GM04504 (cell line): ENCODE measurements at places on chromosomes 7 and 10.

DNA sequence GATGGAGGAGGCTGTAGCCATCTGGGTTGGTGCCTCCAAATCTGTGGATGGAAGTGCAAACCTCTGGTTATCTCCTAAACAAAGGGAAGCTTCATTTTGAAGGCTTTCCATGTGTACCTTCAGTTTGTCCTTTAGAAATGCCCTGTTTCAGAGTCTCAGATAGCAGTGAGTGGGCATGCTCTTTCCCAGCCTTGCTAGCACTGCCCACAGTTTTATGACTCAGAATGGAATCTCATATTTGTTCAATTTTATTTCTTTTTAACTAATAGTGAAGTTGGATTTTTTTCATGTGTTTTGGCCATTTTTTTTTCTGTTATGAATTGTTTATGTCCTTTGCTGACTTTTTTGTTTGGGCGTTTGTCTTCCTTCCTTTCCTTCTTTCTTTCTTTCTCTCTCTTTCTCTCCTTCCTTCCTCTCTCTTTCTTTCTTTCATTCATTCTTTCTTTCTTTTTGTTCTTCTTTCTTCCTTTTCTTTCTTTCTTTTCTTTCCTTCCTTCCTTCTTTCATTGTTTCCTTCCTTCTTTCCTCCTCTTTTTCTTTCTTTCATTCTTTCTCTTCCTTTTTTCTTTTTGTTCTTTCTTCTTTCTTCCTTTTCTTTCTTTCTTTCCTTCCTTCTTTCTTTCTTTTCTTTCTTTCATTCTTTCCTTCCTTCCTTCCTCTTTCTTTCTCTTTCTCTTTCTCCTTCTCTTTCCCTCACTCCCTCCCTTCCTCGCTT lies 25.6 kb downstream of the PRF1 start:
- DNase-seq: no peak

- no peak for DNase-seq
Observed at GRCh38 chr7:83696101-83696500, 47.2 kb upstream of the SEMA3E start.

DNA sequence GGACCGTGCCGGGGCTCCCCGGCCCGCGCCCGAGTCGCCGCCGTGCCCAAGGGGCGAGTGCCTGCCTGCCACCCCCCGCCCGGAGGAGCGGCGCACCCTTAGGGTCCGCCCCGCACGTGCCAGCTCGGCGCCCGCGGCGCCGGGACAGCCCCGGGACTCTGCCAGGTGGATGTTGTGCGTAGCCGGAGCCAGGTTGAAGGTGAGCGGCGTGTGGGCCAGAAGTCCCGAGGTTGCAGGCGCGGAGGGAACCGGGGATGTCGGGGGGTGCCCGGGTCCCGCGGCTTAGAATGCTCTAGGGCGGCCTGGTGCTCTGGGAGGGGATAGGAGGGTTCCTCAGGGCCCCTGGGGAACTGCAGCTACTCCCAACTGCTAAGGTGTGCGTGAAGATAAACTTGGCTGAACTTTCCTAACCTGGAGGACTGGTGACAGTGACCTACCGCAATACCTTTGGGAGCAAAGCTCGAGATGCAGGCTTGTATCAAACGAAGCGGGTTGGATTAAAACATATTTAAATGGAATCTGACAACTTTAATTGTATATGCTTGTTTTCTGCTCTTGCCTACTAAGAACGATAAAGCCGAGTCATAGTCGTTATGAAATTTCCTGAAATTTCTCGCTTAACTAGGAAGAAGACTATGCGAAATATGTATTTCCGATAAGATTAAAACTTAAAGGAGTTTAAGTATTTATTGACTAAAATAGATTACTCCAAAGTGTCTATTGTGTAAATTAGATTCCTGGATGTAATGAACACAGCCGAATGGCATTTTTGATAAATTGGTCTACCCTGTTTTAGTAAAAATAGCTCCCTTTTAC lies at the start of gene CUX1:
Gene CUX1 (plus strand): TSS at position 156 of the 816 bp plus-strand sequence. CDS start 14 bp downstream, at position 170.
- DNase-seq: no peak

- DNase-seq: no peak
Observed at GRCh38 chr7:92415225-92415624, 32.1 kb upstream of the GATAD1 start.

DNA sequence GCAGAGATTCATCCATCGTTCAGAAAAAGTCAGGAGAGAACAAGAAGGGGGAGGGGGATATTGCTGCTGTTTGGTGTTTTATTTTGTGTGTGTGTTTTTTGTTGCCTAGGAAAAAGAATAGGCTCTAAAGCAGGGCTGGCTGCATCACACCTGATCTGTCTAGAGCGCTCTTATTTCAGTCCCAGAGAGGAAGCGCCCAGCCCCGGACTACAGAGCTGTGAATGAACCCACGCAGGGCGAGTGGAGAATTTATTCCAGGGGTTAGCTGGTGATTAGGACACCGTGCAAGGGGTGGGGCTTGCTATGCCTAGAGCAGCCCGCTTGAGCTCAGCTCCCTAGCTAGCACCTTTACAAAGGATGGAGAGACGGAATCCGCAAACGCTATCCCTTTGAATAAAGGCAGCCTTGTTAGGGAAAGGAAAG lies 621 bp upstream of the FAM13C start:
- DNase-seq: no peak

DNA sequence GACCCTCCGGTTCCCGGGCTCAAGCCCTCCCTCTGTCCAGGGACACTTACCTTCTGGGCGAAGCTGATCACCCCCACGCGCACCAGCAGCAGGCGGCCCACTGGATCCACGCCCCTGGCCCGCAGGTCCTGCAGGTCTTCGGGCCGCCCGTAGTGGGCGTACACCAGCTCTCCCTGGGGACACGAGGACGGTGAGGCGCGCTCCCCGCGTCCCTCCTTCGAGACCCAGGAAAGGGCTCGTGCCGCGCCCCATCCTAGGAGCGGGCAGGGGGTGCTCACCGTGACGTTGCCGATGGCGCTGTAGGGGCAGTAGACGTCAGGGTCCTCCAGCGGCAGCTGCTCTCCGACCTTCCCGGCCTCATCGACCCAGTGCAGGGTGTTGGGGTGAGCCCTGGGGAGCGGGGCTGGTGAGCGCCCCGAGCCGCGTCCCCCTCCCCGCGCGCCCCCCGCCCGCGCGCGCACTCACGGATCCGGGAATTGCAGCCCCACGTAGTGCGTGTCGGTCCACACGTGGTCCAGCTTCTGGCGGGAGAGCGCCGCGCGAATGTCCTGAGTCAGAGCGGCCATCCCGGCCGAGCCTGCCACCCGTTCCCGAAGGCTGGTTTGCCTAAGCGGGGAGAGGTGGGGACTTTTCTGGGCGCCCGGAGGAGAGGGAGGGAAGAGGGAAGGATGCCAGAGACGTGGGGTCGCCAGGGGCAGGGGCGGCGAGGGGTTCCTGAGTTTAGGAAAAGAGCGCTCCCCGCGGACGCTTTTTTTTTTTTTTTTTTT lies 8.2 kb downstream of the TFR2 start:
- DNase-seq: no peak

GRCh38 chr7:120168066-120168465 lies 104.9 kb upstream of the KCND2 start:
- DNase-seq: no peak

GRCh38 chr7:101399759-101400158 lies 37.1 kb downstream of the COL26A1 start:
- DNase-seq: no peak

- DNase-seq: no peak
Observed at GRCh38 chr7:35465791-35466336, 212.0 kb upstream of the TBX20 start.

DNA sequence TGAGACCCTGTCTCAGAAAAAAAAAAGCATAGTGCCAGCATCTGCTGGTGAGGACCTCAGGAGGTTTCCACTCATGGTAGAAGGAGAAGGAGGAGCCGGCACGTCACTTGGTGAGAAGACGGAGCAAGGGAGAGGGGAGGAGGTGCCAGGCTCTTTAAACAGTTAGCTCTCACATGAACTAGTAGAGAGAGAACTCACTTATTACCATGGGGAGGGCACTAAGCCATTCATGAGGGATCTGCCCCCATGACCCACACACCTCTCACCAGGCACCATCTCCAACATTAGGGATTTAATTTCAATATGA lies 62.9 kb upstream of the VKORC1L1 start:
- no peak for DNase-seq

DNA sequence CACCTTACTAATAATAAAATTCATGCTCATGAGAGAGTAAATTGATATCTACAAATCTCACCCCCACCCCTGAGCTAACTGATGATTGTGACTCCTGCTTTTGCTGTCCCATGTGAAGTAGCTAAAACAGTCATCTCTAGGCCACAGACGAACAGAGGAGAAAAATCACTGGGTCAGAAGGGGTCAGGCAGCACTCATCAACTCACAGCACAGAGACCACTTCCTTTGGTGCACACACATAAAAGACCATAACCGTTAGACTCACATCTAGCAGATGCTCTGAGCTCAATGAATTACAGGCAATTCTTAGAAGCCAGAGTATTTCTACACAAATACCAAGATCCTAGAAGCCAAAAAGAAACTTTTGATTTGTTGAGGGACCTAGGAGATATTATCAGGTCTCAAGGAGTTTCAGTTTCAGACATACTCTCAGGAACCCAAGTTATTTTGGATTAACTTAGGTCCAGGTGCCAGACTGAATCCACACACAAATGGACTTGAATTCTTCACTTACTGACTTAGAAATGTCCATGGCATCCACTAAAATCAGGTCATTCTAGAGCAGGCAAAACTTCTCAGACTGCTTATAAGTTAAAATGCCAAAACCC lies 65.0 kb upstream of the TES start:
- no peak for DNase-seq

DNA sequence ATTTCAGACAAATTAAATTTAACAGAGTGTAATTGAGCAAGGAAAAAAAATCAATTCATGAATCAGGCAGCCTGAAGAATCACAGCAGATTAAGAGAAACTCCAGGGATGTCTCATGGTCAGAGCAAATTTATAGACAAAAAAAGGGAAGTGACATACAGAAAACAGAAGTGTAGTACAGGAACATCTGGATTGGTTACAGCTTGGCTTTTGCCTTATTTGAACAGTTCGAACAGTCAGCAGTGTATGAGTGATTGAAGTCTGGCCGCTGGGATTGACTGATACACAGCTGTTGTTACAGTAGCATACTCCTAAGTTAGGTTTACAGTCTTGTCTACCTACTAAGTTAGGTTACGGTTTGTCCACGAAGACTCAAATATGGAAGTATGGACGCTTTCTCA lies 255.3 kb downstream of the HPSE2 start:
- DNase-seq: no peak

GRCh38 chr10:126081841-126082466 lies 185.6 kb downstream of the FANK1 start:
- no peak for DNase-seq

GRCh38 chr10:79073784-79074432 lies 5.1 kb downstream of the ZMIZ1 start:
- no peak for DNase-seq

DNA sequence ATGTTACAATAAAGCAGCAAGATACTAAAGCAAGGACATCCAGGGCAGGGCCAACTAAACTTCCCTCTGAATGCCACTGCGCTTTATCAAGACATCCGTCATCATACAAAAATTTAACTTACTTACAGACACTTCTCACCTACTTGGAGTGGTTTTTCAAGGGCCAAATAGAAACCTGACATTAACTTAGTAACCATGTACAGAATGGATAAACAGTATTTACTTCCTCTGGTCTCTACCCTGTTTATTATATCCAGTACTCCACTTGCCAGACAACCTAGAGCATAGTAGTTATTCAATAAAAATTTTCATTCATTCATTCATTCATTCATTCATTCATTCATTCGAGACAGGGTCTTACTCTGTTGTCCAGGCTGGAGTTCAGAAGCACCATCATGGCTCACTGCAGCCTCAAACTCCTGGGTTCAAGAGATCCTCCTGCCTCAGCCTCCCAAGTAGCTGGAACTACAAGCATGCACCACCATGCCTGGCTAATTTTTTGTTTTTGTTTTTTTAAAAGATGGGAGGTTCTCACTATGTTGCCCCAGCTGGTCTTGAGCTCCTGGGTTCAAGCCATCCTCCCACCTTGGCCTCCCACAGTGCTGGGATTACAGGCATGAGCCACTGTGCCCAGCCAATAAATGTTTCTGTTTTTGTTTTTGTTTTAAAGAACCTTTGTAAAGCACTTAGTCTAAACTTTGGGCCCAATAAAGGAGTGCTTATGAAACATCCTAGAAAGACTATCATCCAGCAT lies 19.0 kb downstream of the SMURF1 start:
- DNase-seq: no peak

DNA sequence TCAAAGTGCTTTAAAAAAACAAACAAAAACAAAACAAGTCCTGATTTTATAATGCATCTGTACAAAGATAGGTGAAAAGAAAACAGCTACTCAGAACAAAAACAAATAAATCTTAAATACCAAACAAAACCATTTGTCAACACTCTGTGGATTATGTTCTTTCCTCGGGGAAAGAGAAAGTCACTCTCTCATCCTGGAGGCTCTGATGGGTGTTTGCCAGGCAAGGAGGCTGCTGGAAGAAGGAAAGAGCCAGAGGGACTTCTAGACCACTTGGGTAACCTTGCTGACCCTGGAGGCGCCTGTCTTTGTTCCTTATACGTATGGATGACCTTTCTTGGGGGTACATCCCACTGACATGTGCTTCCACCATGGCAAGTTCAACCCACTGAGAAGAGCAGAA lies 92.8 kb downstream of the ZRANB1 start:
- DNase-seq: no peak

DNA sequence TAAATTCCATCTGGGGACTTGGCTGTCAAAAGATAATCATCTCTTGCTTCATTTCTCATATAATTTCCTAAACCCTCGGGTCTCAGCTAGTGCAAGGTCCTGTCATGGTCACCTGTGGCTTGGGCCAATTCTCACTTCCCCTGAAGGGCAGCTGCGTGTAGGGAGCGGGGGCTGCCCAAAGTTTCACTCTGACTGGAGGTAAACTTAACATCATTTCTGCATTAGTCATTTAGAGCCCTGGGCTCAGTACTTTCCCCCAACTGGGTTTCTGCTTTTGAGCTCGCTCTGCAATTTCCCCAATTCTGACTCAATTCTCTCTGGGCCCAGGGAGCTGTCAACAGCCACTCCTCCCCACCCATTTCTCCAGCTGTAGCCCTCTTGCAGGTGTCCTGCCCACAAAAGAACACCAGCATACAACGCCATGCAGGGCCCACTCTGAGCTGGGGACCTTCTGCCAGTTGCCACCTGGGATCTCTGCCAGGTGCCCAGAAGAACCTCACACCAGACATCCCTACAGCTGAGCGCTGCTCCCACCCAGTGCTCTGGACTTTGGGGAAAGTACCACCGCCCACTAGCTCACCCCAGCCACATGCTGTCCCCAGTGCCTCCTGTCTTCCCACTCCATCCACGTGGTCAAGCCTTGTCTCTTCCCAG lies 37.9 kb downstream of the VOPP1 start:
- peak; percentile 41 for DNase-seq

GRCh38 chr10:6348096-6348874 lies 145.6 kb downstream of the PFKFB3 start:
- peak; percentile 12 for DNase-seq

GRCh38 chr10:79319115-79319771 lies 28.0 kb upstream of the PPIF start:
- DNase-seq: no peak

- no peak for DNase-seq
Observed at GRCh38 chr7:138834583-138834982, 36.6 kb upstream of the ATP6V0A4 start.

DNA sequence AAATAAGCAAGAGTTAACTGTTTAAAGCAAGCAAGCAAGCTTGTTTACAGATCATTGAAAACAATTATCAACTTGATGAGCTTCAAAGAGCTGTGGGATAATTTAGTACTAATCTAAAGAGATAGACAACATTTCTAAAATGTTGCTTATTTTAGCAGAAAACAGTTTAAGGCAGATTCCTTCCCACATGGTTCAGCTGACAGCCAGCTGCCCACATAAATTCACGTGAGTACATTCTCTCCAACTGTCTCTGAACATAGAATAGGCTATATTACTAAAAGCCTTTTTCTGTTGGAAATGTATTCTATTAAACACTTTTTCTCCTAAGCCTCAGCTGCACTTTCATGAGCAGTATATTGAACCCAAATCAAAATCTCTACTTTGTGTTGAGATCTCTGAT lies 174.1 kb downstream of the LRRN3 start:
- DNase-seq: no peak
